ENCODE measurements at places on chromosomes 6 and 20.

DNA sequence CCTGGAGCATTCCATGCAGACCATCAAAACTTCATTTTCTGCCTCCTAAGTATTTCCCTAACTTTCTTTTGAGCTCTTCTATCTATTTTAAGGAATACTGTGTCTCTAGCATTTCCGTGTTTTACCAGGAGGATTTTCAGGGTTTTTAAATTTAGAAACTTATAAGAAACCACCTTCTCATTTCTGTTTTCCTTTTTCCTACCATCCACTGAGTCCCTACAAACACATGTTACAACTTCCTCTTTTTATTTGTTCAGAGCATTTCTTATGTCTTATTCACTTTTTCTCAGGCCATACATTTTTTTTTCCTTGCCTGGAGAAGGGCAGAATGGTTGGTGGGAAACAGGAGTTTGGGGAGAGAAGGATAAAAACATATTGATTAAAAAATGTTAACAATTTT lies 130.0 kb upstream of the BMP5 start:
- no peak for DNase-seq

DNA sequence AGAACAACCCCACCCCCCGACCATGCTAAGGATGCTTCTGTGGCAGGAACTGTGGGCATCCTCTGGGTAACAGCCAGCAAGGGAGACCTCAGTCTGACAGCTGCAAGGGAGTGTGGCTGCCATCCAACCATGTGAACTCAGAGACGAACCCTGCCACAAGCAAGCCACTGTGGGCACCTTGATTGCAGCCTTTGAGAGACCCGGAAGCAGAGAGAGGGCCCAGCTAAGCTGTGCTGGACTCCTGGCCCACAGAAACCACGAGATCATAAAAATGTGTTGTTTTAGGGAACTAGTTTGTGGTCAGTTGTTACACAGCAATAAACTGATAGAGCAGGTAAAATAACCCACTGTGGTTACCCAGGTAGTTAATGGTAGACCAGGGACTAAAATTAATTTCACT lies 414.6 kb downstream of the CDH26 start:
- no peak for DNase-seq

DNA sequence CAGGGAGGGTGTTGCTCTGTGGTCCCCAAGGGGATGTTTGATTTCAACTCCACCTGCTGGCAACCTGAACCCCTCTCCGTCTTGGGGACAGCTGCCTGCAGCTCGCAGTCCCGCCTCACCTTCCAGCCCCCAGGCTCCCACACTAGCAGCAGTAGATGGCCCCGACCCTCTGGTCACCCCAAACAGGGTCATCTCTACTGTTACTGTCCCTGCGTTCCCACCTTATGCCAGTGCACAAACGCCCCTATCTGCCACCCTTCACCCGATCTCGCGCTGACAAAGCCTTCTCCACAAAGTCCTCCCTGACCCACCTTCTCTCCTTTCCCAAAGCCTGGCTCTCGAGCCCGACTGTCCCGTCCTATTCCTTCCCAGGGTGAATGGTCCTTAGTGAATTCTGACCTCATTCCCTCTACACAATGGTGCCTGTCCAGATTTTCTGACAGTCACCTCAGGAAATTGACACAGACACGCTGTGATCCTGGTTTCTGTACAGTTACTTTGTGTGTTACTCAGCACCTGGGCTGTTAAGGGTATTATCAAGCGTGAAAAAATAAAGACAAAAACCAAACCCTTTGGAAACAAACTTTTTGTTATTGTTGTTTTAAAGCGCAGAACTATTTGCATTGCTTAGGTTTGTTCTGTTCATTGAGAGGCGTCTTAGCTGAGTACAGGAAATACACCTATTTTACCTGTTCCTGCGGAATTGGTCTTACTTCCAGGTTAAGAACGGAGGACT lies 728 bp downstream of the FUT9 start:
- DNase-seq = no peak

DNA sequence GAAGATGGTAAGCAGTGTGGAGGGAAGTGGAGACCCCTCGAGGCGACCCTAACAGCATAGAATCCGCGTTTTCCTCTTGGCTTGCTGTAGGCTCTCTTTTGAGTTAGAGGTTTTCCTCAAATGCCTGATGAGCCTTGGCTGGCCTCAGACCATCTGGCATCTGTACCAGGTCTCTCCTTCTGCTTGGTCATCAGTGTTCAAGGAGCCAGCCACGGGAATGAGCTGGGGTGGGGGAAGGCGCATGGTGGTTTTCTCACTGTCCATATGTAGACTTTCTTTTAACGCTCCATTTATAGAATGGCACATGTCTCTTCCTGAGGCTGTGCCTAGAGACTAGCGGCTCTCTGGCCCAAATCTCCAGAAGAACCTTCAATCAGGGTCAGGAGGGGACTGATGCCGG lies 8.1 kb upstream of the GUCA1A start:
- no peak for DNase-seq

- DNase-seq = no peak
Measured at GRCh38 chr6:139855671-139856311, 481.3 kb upstream of the CITED2 start.

- no peak for DNase-seq
Measured at GRCh38 chr6:16058201-16058928, 70.5 kb upstream of the MYLIP start.

- peak; percentile 73 for DNase-seq
Measured at GRCh38 chr6:134173936-134174671, 121.7 kb upstream of the SLC2A12 start.
